Activated naive CD4-positive, alpha-beta T cell (primary cell): ENCODE measurements at places on chromosomes 2 and 18.

DNA sequence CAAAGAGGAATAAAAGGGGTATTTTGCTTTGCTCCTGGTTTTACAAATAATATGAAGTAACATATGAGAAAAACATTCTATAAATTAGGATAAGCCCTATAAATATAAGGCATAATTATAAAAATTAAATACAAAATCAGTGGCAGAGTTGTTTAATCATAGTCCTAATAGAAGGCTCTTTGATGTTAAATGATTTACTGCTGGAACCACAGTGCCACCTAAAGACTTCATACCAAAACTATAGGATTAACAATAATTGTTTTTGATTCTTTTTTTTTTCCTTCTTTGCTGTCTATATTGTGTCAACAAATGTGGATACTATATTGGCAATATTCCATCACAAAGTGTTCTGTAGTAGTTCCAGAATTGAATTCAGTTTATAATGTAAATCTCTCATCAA, 837.7 kb upstream of the SLC39A10 start:
- no peak for DNase-seq

GRCh38 chr2:159200498-159200897, 86.0 kb downstream of the WDSUB1 start:
- no peak for DNase-seq

DNA sequence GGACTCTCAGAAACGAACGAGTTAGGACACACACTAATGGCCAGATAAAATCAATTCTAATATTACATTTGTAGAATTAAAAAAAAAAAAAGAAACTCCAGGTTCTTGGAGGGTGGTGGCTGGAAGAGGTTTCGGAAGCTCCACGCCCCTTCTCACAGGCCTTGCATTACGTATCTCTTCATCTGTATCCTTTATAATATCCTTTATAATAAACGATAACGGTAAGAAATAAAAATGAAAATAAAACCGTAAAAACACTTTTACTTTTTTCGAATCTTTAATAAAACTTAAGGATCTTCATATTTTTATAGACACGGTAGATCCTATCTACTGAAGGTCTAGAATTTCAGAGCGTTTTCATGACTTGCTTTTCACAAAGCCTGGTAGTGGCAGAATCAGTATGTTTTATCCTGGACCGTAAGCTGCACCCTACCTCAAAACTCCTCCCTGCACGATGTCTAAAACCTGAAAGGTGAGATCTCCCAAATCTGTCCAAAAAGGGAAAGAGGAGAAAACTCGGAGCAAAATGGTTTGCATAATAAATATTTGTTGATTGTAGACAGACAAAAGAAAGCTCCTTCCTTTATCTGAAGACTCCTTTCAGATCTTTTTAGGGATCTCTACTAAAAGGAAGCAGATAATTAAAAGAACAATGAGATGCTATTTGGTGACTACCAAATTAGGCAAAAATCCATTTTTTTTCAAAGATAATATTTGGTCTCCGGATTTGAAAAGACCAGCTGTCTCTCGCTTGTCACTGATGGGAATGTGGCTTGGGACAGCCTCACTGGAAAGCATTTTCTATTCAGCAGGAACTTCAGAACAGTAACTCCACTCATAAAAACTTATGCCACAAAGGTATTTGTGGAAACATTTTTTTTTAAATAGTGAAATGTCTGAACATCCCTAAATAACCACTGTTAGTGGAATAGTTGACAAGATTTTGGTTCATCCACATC, 2.0 kb upstream of the CXCR4 start:
- no peak for DNase-seq

DNA sequence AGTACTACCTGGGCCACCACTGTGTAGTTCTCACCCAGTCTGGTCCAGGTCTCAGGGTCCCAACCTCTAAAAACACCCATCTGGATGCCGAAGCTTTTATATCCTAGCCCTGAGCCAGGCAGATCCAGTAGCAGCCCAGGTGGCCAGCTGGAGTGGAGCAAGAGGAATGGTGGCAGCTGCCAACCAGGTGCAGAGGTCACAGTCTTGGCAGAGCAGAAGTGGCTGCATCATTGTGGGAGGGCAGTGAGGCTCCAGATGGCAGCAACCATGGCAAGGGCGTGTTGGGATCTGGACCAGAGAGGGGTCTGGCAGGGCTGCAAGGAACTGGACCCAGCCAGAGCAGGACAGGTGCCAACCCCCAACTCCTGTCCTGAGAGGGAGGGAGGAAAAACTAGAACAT, 72.2 kb upstream of the AGAP1 start:
- DNase-seq, result no peak

DNA sequence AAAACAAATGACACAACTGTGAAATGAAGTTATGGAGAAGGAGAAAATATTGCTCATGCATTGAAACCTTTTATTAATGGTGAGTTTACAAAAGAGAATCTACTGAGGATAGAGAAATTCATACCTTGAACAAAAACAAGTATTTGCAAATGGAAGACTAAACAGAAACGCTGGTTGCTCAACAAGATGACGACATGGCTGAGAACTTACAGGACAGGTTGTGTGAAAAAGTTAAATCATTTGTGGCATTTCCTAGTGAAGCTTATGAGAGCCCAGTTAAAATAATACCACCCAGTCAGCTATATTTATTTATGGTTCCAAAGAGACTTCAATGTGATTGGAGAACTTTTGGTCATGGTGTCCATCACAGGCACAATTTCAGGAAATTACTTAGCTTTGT, 148.6 kb upstream of the PKDCC start:
- DNase-seq, result no peak

- DNase-seq, result no peak
These were observed 46.8 kb upstream of the ACTR3 start for GRCh38 chr2:113842919-113843736.

GRCh38 chr18:3461704-3462103, 11.7 kb downstream of the TGIF1 start:
- DNase-seq, result no peak

GRCh38 chr18:80112624-80113248, 3.7 kb downstream of the ADNP2 start:
- DNase-seq, result no peak

- DNase-seq, result no peak
These were observed 22.5 kb upstream of the RAB27B start for GRCh38 chr18:54805571-54806334.
